ENCODE measurements at places on chromosomes 2 and 18. TPM values are rescaled to one million over a fixed set of nuclear protein-coding genes. Genes with fewer than 3 reads are reported as not detected.

The FSHR gene
- total RNA-seq, result 0.19 TPM

GRCh38 chr18:32296851-32297250, 107.0 kb downstream of the MEP1B start:
- DNase-seq, result no peak

The TMEM169 gene
- total RNA-seq, result 19.4 TPM

DNA sequence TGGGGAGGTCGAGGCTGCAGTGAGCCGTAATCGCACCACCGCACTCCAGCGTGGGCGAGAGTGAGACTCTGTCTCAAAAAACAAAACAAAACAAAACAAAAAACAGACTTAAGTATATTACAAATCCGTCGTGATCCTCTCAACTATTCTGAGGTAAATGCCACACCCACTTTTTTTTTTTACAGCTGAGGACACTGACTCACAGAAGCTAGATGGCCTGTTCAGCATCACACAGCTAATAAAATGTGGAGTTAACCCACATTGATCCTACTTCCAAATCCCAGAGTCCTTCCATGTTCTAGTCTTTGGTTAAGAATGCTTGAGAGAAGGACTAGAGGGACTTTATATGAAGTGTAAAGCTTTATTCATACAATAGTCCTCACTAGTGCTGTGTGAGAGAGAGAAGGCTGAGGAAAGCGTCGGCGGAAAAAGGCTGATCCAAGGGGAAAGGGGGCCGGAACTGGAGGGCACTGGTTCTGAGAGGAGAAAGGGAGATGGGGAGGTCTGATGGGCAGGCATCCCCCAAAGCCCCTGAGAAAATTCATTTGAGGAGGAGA, 627 bp downstream of the RNF25 start:
- peak; percentile 33 for DNase-seq

GRCh38 chr2:154173919-154174318, 302.2 kb downstream of the GALNT13 start:
- DNase-seq, result no peak

The PLA2R1 gene
- 5.6 TPM for total RNA-seq

- DNase-seq, result no peak
These were observed 105.8 kb upstream of the MCFD2 start for GRCh38 chr2:47021301-47022009.

DNA sequence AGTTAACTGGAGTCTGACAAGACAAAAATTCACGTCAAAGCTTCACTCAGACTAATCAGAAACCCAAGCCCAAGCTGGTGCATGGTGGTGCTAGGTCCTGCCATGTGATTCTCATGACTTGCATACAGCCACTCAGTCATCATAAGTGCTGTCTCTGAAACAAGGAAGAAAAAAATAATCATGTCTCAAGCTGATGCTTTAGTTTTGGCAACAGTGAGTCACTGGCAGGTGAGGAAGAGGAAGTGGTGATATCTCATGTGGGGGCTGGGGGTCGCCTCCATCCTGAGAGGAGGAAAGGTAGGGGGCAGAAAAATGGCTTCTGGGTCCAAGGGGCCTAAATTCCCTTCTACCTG, 136.3 kb downstream of the TMEM163 start:
- DNase-seq, result no peak

DNA sequence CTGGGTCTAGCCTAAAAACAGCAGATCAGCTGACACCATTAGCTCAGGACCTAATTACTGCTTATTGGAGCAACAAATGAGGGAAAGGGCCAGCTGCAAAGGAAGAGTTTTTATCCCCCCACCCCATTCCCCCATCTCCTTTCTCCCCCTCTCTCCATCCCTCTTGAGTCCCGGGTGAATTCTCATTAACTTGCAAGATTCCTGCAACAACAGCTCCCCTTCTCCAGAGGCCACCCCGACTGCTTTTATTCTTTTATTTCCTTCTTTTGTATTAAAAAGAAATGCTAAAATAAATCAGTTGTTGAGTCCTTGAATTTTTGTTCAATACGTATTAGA, 473 bp upstream of the NOL4 start:
- DNase-seq, result no peak

The TRABD2A gene
- total RNA-seq, result 0.73 TPM

The RBKS gene
- total RNA-seq, result 2.0 TPM

DNA sequence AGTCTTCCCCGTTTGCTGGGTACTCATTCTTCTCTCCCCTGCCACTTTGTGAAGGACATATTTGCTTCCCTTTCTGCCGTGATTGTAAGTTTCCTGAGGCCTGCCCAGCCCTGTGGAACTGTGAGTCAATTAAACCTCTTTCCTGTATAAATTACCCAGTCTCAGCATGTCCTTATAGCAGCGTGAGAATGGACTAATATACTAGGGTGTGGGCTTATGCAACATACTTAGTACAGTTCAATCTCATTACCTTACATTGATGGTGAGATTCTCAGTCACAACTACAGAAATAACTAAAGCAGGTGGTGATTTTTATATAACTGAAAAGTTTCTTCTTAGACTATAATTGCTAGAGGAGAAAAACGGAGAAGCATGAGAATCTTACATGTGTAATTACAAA, 237.9 kb upstream of the MMADHC start:
- DNase-seq, result no peak

DNA sequence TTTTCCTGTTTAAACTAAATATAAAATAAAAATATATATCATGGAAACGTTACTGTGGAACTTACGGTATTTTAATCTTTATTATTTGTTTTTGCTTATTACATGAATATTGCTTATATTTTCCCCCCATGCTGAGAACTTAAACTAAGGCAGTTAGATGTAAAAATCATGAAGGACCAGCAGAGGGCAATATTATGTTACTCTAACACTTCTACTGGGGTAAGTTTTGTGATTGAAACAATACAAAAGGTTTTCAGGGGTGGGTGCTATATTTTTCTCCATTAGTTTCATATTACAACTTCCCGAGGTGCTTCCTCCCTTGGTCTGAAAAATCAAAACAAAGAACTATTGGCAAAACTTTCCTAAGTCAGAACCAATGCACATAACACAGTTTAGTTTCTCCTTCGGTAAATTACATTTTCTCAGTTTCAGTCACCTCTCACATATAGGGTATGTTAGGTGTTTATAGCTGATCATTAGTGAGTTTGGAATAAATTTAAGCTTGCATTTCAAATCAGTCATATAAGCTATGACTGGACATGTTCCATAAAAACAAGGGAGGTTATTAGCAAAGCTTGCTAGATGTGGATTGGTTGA, 54.8 kb downstream of the ZNF407 start:
- peak; percentile 58 for DNase-seq

The CYP27A1 gene
- 16.5 TPM for total RNA-seq

Measured in myocyte (in vitro differentiated cells).